Hematopoietic multipotent progenitor cell treated with erythropoietin and hydrocortisone succinate and interleukin-3 and kit ligand, for 17 days (in vitro differentiated cells): ENCODE measurements at places on chromosomes 11 and 22.
A peak's percentile ranks its signal among the peaks of the same experiment; 100 is the strongest.

DNA sequence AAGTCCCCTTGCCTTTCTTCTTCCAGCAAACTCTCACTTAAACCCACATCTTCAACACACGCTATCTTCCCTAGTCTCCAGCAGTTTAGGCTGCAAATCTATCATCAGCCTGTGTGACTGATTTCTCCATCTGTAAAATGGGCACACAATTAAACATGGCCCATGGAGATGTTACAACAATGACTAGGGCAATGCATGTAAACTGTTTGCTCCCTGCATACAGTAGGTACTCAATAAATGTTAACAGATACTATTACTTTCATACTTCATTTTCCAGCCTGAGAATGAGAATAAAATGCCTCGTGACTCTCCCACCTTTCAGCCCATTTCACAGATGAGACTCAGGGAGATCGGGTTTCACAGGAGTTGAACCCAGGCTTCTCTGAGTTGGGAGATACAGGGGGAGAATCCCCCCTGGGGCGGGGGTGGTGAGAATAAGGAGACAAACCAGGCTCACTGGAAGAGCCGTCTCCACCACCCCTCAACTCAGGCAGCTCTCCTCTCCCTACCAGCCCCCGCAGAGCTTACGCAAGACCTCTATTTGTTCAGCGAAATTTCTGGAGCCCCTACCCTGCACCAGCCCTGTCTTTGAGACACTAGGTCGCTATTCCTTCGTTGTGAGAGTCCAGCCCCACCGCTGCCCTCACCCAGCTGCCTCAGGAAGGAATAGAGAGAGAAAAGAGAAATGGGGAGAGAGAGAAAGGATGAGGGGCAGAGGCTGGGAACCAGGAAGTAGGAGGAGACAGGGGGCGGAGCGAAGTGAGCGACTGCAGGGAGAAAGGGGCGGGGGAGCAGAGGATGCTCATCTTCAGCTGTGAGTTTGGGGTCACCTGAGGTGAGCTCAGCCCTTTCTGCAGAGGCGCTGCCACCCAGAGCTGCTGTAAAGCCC is 42.1 kb upstream of the KLHL35 start:
- DNase-seq: no peak

DNA sequence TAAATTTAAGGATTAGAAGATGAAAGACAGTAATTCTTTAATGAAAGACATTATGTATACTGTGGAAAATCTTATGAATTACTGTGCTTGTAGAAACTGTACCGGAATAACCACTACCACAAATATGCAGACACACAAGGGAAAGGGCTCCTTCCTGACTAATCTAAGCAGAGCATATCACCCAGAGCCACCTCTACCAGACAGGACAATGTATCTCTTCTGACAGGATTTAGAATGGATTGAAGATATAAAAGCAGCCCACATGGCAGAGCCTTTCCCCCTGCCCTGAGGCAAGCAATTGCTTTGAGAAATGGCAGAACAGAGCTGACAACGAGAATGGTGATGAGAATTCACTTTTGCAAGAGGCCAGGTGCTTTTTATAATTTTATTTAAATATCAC is 144.1 kb downstream of the NOX4 start:
- no peak for DNase-seq

GRCh38 chr11:111777094-111778046 is 11.2 kb upstream of the PPP2R1B start:
- peak; percentile 83 for DNase-seq

- DNase-seq: no peak
These were observed 179.9 kb downstream of the GRIA4 start for GRCh38 chr11:105789579-105790420.

DNA sequence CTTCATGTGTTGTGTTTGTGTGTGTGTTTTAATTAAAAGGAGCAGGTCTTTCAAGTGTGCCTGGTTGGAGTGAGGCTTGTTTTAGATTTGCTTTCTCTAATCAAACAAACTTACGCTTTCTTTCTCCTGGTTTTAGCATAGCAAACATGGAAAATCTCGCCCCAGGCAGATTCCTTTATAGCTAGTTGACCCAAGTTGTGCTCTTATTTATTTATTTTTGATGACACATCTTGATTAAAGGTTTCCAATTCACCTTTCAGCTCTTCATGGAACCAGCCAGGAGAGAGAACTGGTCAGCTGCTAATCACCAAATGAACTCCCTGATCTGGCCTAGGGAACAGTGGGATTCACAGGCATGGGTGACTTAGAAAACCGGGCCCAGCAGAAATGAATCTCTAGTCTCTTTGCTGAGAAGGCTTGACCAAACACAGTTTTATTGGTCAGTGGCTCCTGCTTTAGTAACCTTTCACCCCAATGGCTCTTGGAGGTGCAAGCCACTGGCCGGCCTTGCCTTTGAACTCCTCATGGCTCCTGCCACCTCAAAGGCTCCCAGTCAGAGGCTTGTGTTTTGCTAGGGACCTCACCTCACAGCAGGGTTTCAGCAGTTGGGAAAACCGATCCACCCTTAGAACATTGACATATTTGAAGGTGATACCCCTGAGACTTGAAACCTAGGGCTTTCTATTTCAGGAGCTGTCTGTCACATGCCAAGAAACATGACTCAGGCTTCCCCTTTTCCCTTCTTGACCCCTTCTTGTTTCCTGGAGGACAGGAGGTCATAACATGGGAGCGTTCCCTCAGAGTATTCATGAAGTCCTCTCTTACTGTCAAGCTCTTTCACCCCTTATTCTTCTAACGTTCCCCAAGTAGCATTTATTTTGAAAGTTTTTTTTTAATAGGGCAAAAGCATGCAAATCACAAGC is 48.8 kb downstream of the EXT2 start:
- no peak for DNase-seq

DNA sequence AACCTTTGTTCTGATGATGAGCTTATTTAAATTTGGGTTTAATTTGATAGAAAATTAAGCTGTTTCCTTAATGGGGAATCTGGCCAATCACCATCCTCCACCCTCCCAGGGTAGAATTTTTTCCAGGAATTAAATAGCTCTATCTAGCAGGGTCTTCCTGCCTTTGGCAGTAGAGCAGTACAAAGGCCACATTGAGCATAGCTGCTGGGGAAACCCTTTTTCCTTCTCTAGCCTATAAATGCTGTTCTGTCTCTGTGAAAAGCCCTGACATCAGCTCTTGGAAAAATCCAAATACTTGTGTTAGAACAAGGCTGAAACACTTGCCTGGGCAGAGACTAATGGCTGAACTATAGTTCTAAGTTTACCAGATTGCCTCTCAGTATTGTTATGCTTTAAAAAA is 55.1 kb downstream of the ARHGEF12 start:
- no peak for DNase-seq

DNA sequence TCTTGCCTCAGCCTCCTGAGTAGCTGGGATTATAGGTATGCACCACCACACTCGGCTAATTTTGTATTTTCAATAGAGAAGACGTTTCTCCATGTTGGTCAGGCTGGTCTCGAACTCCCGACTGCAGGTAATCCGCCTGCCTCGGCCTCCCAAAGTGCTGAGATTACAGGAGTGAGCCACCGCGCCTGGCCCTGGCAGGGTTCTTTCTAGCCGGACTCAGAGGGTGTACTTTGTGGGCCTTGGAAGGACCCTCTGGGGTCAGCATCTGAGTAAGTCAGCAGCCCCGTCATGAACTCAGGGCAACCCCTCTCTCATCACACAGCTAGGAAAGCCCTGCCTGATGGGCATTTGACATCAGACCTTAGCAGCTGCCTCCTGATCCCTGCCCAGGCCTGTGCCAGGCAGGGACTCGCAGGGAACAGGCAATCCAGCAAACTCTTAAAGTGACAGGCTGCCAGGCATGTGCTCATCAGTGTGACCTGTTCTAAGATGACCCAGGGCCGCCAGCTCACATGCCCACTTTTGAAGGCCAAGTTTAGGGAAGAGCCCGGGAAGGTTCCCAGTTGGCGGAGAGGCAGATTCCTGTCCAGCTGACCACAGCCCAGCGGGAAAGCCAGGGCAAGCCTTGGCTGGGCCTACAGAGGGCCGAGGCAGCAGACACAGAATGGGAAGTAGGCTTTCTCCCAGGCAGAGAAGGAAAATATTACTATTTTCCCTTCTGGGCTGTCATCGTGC is 92.9 kb downstream of the MORC2 start:
- DNase-seq: no peak
